ENCODE measurements at places on chromosomes 2 and 18.

DNA sequence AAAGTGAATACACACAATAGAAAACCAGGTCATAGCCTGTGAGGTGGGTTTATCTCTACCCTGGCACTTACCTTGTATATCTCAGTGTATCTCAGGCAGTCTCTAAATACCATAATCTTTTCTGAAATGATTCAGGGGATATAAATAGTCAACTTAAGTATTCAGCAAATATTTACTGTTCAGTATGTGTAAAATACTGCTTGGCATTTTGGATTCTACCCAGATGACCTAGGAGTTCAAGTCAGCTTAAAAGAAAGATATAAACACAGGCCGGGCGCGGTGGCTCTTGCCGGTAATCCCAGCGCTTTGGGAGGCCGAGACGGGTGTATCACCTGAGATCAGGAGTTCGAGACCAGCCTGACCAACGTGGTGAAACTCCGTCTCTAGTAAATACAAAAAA is 23.8 kb downstream of the GRHL1 start:
- no peak for DNase-seq

- no peak for DNase-seq
Measured at GRCh38 chr2:215604606-215605005, 168.7 kb upstream of the FN1 start.

DNA sequence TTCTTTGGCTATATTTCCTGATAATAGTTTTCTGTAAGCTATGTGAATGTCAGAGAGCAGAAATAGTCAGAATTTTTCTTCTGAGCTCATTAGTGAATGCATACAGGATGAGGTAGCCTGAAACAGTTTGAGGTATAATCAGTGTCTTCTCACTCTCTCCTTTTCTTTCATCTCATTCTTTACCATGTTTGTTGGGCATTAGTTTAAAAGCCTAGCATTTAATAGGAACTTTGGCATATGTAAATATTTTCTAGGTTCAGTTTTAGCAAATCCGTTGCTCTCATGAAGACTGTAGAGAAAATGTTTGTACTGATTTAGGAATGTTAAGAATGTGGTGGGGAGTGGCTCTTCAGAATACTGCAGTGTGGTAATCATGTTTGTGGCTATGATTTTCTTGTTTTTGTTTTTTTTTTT is 119.4 kb downstream of the PARD3B start:
- no peak for DNase-seq

- DNase-seq = no peak
Measured at GRCh38 chr18:1805521-1805920, 765.8 kb downstream of the METTL4 start.

DNA sequence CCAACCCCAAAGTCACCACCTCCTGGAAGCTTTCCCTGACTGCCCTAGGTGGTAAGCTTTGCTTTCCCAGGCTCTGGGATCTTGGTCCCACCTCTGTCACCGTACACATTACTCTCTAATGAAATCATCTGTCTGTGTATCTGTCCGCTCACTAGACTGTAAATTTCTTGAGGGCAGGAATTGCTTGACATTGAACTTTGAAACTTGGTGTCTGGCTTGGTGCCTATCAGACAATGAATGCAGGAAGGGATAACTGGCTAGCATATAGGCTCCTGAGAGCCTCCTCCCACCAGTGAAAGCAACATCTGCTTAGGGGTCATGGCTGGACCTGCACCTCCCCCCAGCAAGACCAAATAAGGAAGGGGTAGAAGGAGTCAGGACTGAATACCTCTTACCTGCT is 155.7 kb downstream of the TNS1 start:
- DNase-seq = no peak

GRCh38 chr18:33923980-33924379 is 300.7 kb downstream of the NOL4 start:
- no peak for DNase-seq

DNA sequence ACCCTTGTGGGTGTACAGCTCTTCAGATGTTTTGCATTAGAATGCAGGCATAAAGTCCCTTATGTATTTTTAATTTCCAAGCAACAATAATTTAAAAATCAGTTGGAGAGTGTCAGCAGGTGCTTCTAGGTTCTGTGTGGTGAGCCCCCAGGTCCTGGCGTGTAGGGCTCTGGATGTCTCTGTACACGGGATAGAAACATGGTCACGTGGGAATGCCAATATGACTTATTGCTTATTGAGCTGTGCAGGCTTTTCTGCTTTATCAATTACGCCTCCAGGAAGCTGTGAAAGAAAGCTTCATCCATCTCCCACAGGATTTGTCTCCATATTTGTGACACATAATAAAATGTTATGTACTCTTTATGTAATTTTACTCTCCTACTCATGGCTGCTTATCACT is 37.8 kb downstream of the PRELID3A start:
- DNase-seq = no peak

- DNase-seq = no peak
Measured at GRCh38 chr2:217246108-217246507, 386.2 kb upstream of the TNP1 start.

DNA sequence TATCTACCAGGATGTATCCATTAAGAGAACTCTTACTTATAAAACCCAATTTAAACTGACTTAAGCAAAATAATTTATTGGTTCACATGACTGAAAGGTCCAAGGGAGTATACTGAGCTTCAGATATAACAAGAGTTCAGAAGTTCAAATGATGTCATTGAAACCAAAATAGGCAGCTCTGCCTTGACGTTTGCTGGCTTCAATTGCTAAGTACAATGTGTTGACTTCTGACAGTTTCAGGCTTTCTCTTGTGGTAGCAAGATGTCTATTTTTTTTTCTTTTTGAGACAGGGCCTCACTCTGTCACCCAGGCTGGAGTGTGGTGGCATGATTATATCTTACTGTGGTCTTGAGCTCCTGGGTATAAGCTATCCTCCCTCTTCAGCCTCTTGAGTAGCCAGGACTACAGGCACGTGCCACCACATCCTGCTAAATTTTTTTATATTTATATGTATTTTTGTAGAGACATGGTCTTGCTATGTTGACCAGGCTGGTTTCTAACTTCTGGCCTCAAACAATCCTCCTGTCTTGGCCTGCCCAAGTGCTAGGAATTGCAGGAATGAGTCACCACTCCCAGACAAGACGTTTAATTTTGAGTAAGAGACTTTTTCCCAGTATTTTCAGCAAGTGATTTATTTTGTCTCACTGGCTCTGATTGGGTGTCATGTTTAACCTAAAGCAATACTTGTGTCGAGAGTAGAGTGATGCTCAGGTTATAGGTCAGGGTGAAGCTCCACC is 184.8 kb downstream of the NR4A2 start:
- DNase-seq = no peak

- no peak for DNase-seq
Measured at GRCh38 chr2:229130522-229130921, 140.6 kb downstream of the PID1 start.

GRCh38 chr2:101905746-101906336 is 85.9 kb upstream of the IL1R2 start:
- no peak for DNase-seq

- no peak for DNase-seq
Measured at GRCh38 chr2:174333372-174334277, 1.1 kb upstream of the SP9 start.

GRCh38 chr2:40872580-40872979 is 420.7 kb upstream of the SLC8A1 start:
- DNase-seq = no peak

DNA sequence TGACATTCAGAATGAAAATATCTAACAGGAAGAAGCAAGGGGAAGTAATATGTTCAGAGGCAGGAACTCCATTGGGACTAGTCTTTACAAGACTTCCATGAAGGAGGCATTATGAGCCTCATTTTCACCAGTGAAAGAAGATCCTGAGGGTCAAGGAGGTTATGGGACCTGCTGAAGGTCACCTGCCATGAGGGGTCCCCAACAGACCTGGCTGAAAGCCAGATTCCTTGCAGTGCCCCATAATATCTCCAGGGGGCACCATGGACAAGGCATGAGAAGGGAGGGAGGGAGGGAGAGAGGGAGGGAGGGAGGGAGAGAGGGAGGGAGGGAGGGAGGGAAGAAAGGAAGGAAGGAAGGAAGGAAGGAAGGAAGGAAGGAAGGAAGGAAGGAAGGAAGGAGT is 27.9 kb downstream of the XDH start:
- DNase-seq = no peak

DNA sequence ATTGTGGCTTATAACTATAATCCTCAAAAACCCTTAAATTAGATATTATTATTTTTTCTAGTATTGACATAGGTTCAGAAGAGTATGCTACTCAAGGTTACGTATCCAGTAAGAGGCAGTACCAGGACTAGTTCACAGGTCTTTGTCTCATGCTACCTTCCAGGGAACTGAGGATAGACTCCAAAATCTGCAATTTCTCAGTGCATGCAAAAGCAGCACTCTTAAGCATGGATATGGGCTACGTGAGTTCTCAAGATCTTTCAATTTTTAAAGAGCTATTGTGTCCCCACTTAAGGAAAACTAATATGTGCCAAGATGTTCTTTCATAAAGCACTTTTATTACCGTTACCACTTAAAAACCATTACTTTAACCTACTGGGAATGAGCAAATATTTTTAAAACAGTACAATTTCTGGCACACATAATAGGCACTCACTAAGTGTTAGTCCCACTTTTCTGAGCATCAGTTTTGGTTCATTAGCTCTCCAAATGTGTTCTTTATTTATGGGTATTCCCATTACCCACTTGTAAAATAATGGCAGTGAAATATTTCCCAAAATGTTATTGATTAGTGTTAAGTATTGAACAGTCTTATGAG is 113.8 kb upstream of the TTN start:
- DNase-seq = no peak

GRCh38 chr2:197759013-197759412 is 26.1 kb downstream of the BOLL start:
- no peak for DNase-seq

DNA sequence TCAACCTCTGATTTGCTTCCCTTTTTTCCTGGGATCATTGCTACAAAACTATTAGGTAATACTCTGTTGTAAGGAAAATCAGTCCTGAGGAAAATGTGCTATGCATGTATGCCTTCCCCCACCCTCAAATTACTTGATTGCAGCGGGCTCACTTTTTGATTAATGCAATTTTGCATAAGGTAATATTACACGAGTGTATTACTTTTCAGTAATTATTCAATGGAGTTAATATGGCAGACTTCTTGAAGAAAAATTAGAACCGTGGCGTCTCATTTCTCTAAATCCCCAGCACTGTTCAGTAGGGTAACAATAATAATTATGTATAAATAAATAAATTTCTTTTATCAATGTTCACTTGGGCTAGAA is 527.6 kb upstream of the FANCL start:
- no peak for DNase-seq

DNA sequence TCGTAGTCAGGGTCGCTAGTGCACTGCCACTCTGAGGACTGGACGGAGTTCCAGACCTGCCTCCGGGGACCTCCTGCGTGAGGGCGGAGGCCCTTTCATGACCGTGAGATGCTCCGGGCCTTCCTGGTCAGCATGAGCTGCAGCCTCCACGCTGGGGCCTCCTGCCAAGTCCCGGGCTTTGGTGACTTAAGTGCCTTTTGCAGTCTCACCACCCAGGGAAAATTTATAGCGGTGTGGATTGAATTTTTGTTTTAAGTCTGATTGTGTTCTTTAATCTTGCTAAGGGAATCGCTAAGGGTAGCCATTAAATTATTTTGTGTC is 33.6 kb downstream of the CHRNA1 start:
- DNase-seq = no peak

DNA sequence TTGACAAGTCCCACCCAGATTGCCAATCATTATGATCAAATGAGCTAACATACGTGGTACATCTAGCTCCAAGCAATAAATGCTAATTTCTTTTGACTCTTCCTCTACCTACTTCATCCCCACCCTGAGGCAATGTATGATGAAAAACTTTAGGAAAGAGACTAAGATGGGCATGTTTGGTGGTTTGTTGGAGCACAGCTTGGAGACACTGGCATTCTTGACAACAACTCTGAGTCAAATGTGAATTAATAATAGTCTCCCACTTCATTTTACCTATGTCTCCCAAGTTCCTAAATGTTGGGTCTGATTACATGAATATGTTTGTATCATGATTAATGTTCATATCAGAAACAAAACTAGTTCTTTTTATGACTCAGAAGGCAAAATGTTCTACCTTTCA is 36.6 kb downstream of the EXOC6B start:
- DNase-seq = no peak

DNA sequence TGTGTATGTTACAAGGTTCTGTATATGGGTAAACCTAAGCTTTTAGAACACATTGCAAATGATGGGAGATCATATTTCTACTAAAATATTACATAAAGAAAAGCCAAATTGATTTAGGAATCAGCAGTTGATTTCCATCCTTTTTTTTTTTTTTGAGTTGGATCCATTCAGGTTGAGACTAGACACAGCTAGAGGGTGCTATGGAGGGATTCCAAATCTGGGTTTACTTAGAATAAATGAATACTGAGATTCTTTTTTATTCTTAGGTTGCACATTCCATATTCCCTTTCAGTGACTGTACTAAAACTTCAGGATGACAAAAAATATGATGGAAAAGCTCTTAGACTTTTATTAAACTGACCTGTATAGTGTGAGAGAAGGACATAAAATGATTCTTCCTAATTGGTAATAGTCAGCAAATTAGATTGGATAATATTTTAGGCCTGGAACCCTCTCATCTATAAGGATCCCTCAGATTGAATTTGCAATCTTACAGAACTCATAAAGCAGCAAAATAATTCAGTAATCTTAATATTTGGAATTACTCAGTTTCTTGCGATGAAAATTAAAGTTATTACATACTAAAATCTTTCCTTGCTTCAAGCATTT is 183.3 kb upstream of the SESTD1 start:
- no peak for DNase-seq

DNA sequence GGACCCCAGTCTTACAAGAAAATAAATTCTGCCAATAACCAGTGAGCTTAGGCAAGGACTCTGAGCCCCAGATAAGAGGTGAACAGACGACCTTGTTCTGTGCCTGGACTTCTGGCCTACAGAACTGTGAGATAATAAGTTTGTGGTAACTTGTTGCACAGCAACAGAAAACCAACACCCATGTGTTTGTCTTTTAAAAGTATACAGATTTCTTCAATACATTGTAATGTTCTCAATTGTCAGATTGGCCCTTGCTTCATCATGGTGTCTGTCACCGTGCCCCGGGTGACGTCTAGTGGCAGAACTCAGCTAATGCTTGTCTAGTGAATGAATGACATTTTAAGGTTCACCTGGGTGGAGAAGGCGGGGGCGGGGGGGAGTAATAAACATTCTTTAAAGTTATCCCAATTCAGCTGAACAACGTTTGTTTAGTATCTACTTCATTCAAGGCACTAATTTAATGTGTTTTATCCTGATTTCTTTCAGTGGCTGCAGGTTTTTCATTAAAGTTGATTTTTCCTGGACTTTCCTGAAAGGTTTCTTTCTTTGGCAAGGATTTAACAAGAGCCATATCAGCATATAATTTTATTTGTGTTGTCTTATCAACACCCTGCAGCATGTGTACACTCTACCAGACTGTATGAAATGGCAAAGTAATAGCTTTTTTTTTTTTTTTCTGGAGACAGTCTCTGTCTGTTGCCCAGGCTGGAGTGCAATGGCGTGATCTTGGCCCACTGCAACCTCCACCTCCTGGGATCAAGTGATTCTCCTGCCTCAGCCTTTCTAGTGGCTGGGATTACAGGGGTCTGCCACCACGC is 123.8 kb upstream of the DLX2 start:
- DNase-seq = no peak
